ENCODE measurements at places on chromosomes 12 and 14.

- no peak for DNase-seq
Observed at GRCh38 chr12:1632702-1633101, 3.7 kb downstream of the WNT5B start.

- DNase-seq = no peak
Observed at GRCh38 chr12:2160043-2160442, 107.3 kb downstream of the CACNA1C start.

DNA sequence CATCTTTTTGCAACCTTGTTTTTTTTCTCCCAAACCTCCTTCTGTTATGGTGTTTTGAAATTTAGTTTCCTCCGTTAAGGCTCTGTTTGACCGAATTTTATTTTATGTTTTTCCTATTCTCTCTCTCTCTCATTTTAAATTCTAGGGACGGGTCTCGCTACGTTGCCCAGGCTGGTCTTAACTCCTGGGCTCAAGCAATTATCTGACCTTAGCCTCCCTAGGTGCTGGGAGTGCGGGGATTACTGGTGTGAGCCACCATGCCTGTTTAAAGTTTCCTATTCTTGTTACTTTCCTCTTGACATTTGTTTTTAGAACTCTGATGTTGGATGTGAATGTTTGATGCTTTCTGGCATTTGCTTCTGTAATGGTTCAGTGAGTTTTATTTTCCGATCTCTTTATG, 1.0 kb downstream of the ZC3H14 start:
- DNase-seq = no peak

- no peak for DNase-seq
Observed at GRCh38 chr12:56991319-56992246, 14.8 kb downstream of the ZBTB39 start.

- DNase-seq = no peak
Observed at GRCh38 chr12:69834147-69834546, 9.1 kb downstream of the MYRFL start.

GRCh38 chr12:10959804-10960203, 20.7 kb upstream of the TAS2R14 start:
- no peak for DNase-seq

- DNase-seq = no peak
Observed at GRCh38 chr14:71204231-71204630, 297.0 kb downstream of the PCNX1 start.

DNA sequence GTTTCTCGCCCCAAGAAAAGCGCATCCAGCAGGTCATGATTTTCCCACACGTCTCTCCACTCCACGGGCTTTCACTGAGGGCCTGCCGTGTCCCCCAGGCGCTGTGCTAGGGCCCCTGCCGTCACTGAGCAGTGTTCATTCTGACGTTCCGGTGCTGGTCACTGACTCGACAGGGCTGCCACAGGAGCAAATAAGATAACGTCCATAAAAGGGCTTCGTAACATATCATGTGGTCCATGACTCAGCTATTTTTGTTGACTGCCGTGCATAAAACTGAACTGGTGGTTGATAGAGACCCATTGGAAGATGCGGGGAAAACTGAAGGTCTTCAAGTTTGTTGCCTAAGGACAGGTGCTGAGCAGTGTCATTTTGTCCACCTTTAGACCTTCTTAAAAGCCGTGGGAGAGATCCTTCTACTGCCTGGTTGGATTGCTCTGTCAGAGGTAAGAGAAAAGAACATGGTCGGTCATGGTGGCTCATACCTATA, 46.3 kb downstream of the ADGRD1 start:
- DNase-seq = no peak

DNA sequence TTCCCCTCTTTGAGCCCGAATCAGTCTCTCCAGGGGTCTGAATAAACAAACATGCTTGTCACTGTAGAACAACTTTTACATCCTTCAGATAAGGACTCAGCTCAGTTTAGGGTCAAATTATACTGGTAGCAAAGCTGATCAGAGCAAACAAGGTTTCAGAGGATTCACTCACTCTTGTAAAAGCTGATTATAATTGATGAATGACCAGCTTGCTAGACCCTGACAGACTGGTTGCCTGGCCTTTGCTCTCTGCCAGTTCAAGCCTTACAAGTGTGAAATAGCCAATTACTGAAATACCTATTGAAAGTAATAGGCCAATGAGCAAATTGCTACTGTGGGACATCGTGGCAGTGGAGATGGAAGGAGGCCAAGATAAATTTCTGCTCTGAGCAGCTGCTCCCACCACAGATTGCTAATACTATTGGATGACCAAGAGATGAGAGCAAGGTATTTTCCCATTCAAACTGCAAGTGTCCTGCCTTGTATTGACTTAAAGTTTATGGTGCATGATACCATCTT, 177.6 kb downstream of the PDZRN4 start:
- DNase-seq = no peak

GRCh38 chr14:94029265-94029664, 3.1 kb downstream of the OTUB2 start:
- DNase-seq = no peak

DNA sequence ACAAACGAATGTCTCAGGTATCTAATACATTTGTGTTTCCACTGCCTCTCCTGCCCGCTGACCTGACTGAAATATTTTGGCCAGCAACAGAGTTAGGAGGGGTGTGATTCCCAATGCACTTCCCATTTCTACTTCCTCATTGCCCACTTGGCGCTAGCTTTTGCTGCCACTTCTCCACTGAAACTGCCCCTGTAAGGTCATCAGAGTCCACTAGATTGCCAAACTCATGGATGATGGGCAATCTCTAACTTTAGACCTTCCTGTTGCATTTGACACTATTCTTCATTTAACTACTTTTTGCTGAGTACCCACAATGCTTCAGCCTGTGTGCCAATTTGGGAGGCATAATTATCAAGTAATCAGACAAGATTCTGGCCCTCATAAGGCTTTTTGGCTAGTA, 40.8 kb downstream of the GPR65 start:
- DNase-seq = peak; percentile 8

DNA sequence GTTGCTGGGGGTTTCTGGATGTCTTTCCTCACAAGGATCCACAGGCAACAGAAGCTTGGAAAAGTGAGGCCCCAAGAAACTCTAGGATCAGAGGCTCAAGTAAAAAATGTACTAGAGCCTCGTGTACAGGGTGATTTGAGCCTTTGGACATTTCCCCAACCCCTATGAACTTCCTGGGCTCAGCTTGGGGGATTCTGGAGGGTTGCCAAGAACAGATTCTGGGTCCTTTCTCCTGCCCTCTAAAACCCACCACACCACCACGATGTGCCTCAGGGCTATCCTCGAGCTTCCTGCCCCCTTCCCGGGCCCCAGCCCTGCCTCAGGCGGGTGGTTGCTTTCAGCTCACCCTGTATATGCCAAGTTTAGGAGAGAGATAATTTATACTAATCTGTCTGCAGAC, 583 bp downstream of the FAM186B start:
- no peak for DNase-seq

GRCh38 chr12:53695152-53696145, 19.6 kb upstream of the ATP5MC2 start:
- DNase-seq = no peak

- no peak for DNase-seq
Observed at GRCh38 chr12:79933532-79934264, 1.2 kb downstream of the PPP1R12A start.

GRCh38 chr12:48810903-48811431, 7.3 kb upstream of the CACNB3 start:
- DNase-seq = no peak

- no peak for DNase-seq
Observed at GRCh38 chr12:32917094-32917611, 20.6 kb upstream of the PKP2 start.

DNA sequence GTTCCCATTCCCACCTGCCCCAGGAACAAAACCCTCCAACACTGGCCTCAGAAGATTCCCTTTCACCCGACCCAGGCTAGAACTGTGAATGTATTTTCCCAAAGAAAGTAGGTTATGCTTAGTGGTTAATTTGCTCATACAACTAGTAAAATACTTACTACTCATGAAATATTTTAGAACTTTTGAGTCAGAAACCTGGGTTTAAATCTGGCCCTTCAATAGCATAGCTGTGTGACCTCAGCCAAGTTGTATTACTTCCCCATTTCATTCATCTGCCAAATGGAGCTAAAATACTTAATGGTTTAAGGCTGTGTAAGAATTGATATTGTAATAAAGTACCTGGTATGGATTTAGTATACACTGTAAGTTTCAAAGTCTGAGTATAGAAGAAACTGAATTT, 69.1 kb upstream of the DNM1L start:
- no peak for DNase-seq

DNA sequence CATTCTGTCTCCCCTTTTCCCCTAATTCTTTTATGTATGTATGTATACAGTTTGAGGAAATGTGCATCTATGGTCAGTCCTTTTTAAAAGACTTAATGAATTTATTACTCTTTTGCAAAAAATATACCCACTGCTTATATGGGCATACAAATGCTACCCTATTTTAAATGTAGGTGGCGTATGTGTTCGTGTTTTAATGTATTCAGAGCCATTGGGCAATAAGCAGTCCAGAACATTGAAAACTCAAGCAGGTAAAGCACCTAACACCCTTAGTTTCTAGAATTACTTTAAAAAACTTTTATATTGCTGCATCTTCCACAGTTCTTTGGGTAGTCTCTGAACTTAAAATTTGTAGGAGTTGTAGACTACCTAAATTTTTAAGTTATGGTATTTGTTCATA, 42.6 kb upstream of the A2ML1 start:
- no peak for DNase-seq

DNA sequence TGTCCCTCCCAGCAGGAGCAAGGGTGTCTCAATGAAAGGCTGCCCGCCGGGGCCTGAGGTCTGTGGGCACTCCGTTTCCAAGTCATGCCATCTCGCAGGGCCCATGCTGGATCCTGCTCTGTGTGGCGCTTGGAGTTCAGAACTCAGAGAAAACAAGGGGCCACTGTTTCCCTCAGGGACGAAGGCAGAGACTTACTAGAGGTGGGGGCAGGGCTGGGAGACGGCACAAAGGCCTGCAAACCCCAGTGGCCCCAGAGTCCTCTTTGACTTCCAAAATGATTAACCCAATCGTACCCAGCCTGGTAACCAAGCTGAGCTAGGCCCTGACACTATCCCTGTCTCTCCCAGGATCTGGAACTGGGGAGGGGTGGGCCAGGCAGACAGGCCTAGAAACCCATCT, 95.8 kb downstream of the ITPK1 start:
- DNase-seq = no peak

DNA sequence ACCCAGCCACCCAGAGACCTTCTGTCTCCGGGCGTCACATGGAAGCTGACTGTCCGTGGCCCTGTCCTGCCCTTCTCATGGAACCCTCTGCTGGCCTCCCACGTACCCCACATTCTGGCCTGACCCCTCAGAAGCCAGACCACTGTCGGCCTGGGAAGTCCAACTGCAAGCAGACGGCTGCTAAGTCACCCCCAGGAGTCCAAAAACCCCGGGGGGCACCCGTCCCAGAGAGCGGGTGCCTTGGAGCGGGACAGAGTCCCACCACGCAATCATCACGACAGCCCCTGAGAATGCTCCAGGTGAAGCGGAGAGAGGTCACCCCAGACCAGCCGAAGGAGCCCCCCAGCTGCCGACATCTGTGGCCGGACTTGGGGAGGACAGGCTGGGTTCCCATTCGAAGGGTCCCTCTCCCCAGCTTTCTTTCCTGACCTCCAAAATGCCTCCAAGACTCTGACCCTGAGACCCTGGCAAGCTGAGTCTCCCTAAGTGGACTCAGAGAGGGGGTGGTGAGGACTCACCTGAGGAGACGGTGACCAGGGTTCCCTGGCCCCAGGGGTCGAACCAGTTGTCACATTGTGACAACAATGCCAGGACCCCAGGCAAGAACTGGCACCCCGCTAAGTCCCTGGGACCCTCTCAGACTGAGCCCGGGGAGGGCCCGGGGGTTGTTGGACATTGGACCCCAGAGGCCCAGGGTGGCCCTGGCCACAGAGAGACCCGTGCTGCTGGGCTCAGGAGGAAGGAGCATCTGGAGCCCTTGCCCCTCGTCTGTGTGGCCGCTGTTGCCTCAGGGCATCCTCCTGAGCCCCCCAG, 337.1 kb downstream of the TMEM121 start:
- no peak for DNase-seq

DNA sequence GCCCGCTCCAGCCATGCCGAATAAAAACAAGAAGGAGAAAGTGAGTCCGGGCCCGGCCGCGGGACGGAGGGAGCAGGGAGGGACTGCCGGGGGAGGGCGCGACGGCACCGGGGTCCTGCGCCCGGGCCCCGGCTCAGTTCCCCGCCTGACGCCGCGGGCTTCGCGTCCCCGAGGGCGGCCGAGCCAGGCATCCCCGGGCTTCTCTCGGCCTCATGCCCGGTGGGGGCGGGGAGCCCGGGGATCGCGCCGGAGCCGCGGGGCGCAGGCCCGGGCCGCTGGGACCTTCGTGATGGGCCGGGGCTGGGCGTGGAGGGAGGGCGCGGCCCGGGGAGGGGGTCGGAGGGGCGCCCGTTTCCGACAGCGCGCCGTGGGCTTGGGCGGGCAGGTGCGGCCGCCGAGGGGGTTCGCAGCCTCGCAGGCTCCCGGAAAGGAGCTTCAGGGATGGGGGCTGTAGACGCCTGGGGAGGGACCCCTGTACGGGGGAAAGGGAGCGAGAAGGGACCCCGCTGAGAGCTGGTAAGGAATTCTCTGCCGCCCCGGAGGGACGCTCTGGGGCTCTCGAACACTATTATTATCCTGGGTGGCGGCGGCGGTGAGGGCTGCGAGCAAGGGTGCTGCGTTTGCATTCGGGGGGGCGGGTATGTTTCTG, 496 bp downstream of the PPP2R5C start:
- DNase-seq = no peak

- no peak for DNase-seq
Observed at GRCh38 chr12:102958073-102958829, 777 bp downstream of the ASCL1 start.

DNA sequence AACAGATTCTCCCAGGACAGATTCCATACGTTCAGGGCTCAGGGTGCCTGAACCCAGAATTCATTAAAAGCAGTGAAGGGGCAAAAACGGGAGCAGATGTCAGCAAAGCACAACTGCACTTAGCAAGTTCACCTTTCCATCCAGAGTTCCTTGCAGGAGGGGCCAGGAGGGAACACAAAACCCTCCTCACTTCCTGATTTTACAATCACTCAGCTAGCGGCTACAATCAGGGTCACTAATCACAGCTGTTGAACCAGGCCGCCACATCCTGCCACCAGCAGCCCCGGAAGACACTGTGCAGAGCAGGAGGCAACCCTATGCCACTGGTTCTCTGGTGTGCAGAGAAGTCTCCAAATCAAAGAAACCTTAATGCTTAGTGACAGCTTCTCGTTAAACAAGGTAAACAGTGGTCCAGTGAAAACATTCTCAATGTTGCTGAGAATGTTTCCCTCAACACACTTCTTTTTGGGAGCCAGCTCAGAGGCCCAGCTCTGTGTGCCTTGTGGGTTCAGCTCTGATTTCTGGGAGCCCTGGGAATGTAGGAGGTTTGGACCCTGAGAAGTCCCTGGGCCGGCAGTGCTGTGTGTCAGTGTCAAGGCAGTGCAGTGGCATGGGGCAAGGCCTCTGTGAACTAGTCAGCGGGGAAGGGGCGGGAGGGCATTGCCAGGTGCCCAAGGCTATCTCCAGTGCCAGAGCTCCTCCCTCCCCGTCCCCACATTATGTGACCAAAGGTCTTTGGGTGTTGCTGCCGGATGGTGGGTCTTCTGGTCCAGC, 54.5 kb downstream of the VCPKMT start:
- peak; percentile 15 for DNase-seq

Measured in C1 segment of cervical spinal cord (tissue), 14 donors.